Hematopoietic multipotent progenitor cell (in vitro differentiated cells): ENCODE measurements at places on chromosomes 1 and 21. TPM values are rescaled to one million over a fixed set of nuclear protein-coding genes. Genes with fewer than 3 reads are reported as not detected.

DNA sequence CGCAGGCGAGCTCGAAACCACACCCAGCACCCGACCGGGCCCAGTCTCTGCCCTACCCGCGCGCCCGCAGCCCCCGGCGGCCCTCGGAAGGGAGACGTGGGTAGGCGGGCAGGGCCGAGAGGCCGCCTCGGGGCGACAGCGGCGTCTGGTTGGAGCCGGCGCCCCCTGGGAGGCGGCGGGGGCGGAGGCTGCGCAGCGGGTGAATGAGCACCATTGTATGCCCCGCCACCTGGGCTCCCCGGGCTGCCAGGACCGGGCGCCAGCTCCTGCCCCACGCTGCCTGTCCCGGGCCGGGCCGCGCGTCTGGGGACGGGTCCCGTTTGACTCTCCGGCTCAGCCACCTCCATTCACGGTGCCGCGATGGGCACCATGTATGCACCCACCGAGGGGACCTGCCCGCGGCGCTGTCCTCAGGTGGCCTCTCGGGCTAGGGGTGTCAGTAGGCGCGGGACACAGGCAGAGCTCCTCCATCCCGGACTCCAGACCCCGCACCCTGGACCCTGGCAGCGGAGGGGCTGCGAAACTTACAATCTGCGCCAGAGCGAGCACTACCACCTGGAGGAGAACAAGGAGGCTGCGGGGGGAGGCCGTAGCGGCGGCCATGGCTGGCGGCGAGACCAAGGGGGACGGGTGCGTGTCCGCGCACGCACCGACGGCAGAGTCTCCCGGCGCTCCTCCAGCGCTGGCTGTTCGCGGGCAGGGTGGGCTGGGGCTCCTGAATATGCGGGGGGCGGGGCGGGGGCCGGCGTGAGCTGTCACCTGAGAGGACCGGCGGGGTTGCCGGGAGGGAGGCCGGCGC, at the start of gene COL9A2:
TSS of gene COL9A2 (minus strand) at position 692 of the 799 bp plus-strand sequence. CDS start at position 603, 89 bp downstream.
- DNase-seq: peak; percentile 67

Gene BTBD19
- 3.5 TPM for total RNA-seq

DNA sequence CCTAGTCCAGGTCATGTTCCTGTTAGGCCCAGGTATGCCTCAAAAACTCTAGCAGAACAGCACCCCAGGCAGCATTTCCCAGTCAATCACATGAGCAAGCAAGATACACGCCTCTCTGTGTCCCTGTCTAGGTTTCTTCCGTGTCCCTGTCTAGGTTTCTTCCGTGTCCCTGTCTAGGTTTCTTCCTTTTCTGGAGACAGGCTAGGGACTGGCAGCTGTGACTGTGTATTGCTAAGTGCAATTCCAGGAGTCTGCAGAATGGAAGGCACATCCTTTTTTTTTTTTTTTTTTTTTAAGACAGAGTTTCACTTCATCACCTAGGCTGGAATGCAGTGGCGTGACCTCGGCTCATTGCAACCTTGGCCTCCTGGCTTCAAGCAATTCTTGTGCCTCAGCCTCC, 77.6 kb downstream of the SETD4 start:
- DNase-seq: no peak

DNA sequence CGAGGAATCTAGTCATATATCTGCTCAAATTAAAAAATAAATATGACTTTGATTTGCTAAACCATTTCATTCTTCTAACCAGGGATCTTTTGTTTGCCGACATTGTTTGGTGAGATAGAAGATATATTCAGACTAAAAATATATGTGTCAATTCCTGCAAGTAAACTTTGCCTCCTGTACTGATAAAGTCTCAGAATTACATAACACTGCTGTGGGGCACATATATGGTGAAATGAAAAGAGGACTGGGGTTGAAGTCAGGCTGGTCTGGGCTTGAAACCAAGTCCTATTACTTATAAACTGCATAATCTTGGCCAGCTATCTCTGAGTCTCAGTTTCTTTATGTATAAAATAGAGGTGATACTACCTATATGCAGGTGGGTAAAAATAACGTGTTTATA, 9.8 kb downstream of the SCMH1 start:
- no peak for DNase-seq

Gene PKP1
- under 0.01 TPM for total RNA-seq

DNA sequence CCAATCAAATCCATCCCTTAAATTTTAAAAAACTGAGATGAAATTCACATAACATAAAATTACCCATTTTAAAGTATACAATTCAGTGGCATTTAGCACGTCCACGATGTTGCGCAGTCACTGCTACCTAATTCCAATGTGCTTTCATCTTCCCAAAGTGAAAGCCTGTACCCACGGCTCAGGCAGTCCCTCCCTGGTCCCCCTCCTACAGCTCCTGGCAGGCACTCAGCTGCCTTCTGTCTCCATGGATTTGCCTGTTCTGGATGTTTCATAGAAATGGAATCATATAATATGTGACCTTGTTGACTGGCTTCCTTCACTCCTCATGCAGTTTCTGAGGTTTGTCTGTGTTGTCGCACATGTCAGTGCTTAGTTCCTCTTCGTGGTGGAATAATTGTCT, 386.3 kb downstream of the CAMTA1 start:
- no peak for DNase-seq

DNA sequence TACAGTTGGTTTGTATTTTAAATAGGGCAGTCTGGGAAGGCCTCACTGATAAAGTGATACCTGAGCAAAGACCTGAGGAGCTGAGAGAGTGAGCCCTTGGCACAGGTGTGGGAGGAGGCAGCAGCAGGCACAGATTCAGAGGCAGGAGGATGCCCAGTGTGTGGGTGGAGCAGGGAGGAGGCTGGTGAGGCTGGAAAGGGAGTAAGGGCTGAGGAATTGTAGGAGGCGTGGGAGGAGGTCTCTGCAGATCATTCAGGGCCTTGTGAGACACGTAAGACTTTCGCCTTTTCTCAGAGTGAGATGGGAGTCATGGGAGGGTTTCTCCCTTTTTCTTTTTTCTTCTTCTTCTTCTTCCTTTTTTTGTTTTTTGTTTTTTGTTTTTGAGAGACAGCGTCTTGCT, 58.0 kb downstream of the RGL1 start:
- DNase-seq: no peak

DNA sequence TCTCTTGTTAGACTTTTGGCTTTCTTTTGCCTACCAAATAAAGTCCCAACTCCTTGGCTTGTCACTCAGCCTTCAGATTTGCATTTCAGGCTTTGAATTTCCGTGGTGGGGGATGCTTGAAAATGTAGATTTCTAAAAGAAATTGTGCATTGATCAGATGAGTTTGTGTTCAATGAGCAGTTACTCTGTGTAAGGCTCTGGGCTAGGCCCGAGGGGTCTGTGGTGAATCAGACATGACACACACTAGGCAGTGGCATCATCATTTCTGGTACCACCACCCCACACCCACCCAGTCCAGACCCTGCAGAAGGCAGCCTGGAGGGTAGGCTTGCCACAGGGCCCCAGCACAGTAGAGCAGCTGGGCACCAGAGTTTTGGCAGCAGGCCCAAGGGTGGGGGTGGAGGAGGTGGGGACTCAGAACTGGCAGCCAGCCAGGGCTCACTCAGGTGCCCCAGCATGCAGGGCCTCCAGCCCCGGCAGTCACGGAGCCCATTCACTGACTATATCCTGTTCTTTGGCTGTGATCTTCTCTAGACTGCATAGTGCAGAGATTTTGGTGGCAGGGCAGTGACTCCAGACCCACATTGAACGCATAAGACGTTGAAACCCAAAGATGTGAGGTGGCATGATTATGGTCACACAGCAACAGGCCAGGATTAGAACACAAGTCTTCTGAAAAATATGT, 97.2 kb upstream of the ARTN start:
- peak; percentile 11 for DNase-seq

- no peak for DNase-seq
Measured at GRCh38 chr1:72283022-72283306, 625 bp upstream of the NEGR1 start.

GRCh38 chr1:154578058-154578418, 10.5 kb downstream of the CHRNB2 start:
- DNase-seq: no peak

Gene TFAP2E
- total RNA-seq: 1.3 TPM

DNA sequence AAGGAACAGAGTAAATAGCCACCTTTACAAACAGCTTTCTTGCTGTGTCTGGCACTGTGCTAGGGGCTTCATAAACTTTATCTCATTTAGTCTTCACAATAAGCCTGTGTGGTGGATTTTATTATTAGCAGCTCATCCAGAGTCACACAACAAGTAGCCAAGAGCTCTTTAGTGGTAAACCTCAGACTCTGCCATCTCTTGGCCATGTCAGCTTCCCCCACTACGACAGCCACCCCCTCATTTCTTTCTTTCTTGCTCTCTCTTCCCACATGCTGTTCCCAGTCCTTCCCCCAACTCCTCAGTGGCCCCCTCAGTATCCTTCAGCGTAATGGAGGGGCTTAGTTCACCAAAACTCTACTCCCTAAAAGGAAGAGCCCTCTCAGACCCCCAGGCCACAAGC, 1.2 kb upstream of the ZNF683 start:
- DNase-seq: no peak

Gene HLX
- total RNA-seq: 8.1 TPM

Gene CD160
- total RNA-seq: not detected

DNA sequence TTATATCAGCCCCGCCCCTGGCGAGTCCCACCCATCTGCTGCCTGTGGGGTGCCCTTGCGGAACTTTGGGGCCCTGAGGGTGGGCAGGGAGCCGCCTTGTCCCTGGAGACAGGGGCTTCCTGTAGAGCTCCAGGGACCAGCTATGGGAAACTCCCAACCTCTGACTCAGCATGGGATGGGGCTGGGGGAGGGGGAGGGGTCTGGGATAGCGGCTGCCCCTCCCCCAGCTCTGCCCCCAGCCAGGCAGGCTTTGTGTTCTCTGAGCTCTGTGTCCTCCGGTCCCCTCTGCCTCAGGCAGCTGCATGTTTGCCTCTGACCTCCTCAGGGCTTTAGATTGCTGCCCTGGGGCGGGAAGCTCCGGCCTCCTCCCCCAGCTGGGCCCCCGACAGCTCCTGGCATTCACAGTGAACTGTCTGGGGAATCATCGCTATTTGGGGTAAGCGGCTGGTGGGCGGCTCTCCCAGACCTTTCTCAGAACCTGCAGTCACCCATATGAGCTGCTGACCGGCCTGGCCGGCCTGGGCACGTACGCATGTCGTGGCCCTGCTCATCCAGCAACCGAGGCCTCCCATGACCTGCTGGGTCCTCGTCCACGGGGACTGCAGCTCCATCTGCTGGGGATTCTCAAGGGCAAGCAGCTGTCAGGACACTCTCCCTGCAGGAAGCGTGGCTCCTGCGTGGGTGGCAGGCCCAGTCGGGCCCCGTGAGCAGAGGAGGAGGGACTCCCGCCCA, 17.1 kb downstream of the ARHGEF16 start:
- DNase-seq: no peak

DNA sequence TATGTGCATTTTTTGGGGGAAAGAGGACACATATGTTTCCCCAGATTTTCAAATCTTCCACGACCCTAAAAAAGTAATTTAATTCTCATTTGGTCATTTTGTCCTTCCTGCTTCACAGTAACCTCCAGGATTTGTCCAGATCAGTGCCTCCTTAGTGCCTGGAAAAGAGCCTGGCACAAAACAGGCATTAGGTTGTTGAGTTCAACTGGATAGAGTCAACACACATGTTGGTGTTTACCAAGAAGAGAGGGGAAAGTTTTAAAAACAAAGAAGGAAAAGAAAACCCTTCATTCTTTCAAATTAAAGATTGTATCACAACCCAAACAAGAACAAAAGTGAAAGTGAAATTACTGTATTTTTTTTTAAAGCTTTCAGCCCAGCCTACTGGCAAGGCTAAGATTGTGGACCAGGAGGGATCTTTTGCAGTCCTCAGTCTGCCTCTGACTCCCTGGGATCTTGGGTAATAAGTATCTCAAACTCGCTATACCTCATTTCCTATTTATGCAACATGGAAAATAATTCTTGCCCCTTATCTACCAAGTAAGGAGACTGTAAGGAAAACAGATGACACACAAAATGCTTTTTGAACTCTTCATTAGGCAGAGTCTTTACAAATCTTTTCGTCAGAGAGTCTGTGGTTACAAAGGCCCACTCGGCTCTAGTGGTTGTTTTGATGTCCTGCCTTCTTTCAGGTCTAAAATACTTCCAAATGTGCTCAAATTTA, 57.8 kb downstream of the ZNF281 start:
- DNase-seq: no peak

DNA sequence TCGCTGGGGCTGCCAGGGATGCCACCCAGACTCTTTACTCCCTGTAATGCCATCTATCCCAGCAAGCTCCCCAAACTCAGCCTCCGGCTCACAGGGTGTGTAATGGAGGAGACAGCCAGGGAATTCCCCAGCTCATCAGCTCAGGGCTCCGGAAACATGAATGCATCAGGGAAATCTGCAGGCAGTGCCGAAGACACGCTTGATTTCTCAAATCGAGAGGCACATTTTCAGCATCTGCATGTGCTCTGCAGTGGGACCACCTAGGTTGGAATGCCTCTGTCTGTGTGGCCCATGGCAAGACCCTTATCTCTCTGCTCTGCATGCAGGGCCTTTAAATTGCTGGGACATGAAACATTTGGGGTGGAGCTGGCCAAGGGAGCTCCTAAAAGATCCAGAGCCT, 170.1 kb downstream of the TRABD2B start:
- no peak for DNase-seq

Gene ZBTB37
- 6.5 TPM for total RNA-seq

Gene IL19
- not detected for total RNA-seq

DNA sequence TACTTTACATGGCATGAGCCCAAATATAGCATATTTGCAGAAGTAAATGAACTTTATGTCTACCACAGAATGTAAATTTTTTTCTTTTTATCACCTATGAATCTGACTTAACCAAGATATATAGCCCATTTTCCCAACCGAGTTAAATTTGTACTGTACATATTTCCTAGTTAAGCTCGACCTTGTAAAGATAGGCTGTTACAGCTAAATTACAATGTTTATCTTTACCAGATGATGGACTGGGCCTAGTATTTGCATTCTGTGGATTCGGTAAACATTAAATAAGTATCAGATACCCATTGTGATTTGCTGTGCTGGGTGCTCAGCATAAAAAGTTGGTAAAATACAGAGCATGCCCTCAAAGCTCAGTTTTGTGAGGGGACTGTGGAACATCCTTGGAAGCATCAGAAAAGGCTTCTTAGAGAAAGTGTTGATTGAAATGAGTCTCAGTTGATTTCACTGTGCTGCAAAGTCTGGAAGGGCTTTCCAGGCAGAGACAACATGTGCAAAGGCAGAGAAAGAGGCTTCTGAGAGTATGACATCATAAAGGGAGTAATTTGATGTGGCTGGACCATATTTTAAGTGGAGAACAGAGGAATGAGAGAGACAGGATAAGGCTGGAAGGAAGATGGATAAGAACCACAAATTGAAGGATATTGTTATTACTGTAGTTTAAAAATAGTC, 27.4 kb downstream of the MORC3 start:
- DNase-seq: no peak

DNA sequence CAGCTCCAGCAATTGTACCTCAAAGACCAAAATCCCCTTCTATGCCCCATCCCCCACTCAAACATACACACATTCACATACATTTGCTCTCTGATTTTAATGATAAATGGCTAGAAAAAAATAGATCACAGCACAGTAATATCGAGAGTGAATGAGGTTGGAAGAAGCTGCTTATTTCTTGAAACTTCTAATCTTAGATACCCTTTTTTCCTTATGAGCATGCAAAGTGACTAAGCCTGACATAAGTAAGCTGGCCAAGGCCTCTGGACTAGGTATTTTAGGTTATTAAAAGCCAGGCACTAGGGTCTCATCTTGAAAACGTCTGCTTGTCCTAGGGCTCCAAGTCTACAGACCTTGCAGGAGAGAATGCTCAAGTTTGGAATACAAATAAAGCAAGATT, 133.6 kb downstream of the TGFBR3 start:
- no peak for DNase-seq
